Fibroblast of villous mesenchyme (primary cell): ENCODE measurements at places on chromosomes 2 and 18.

DNA sequence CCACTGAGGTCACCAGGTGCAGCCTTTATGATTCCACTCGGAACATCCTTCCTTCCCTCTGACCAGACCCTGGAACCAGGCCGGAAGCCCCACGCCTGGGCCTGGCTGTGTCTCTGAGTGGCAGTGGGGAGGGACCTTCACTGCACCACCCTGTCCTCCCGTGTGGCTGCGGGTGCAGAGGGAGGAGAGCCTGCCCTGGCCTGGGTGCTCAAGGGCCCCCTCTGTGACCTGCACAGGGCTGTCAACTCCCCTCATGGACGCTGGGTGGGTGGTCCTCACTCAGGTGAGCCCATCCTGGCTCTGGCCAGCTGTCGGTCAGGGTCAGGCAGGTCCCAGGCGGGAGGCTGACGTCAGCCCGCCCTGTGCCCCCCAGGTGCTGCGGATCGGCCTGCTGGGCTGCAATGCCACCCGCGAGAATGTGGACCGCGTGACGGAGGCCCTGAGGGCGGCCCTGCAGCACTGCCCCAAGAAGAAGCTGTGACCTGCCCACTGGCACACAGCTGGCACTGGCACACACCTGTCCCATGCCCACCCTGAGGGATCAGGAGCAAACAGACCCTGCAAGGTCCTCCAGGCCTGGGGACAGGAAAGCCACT lies 9.8 kb downstream of the AGXT start:
- no peak for DNase-seq

GRCh38 chr2:46552079-46552478 lies 72.7 kb downstream of the TMEM247 start:
- DNase-seq = no peak

GRCh38 chr18:13279181-13280069 lies 60.9 kb downstream of the LDLRAD4 start:
- DNase-seq = no peak

DNA sequence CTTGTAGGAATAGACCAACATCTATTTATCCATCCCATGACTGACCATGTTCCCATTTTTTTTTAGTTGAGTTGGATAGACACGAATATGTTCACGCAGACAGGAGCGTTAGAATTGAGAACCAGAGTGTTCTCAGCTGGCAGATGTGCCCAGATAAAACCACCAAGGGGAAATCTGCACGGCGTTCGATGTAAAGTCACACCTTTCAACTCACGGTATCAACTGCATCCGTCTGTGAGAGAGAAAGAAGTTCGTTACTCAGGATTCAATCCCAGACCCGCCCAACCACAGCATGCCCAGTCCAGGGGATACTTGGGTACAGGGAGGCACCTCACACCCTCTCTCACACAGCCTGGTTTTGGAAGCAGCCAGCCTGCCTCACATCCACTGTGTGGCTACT lies 26.1 kb downstream of the MAL start:
- DNase-seq = no peak

DNA sequence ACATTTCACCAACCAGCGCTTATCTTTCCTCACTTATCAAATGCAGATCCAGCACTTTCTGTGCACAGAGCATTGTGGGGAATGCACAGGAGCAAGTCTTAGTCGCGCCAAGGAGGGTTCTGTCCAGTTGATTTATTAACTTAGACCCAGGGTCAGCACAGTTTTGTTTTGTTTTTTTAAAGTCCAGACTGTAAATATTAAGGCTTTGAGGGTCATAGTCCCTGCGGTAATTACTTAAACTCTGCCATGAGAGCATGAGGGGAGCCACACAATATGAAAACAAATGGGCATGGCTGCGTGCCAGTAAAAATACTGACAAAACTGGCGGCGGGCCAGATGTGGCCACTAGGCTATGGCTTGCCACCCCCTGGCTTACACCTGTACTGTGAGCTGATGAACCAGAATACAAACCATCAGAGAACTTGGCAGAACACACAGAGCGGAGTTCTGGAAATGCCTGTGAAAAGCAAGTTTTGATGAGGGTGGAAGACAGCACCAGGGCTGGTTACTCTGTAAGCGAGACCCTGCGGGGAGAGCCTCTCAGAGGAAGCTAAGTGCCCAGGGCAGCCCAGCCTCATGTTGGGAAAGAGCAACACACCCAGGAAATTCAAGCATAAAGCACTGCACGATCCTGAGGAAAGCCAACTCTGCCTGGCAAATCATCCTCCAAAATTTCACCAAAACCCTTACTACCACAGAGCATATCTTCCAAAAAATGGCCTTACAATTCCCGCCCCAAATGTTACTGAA lies 43.6 kb downstream of the L3MBTL4 start:
- DNase-seq = no peak

DNA sequence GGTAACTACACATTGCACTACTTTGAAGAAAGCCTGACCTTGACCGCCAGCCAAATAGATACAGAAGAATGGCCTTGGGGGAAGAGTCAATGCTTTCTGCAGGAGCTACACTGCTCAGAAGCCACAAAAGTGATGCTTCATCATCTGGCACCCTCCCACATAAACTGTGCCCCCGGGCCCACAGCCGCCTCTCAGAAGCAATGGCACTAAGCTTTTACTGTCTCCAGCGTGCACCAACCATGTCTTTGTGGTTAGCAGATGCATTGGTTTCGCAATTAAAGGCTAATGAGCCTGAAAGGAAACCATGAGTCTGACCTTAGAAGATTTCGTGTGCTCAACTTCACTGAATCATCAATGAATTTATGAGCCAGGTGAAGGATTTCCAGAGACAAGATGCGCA lies 209.4 kb upstream of the TRIB2 start:
- peak; percentile 94 for DNase-seq

GRCh38 chr2:176088937-176089842 lies 3.3 kb upstream of the HOXD13 start:
- DNase-seq = no peak

DNA sequence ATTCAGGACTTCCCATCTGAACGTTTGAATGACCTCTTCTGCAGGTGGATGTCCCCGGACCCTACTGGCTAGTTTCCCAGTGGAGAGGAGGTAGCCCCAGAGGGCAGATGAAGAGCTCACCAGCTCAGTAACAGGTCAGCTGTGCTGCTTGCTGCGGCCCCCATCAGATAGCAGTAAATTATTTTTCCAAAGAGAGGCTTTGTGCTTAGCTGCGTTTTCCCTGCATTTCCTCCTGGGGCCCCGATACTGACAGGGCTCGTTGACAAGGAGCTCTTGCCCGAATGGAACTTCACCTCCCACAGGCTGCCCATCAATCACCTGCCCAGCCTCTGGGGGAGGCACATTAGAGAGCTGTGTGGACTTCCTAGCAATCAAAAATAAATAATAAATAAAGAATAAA lies 185.8 kb downstream of the DOK6 start:
- DNase-seq = no peak

DNA sequence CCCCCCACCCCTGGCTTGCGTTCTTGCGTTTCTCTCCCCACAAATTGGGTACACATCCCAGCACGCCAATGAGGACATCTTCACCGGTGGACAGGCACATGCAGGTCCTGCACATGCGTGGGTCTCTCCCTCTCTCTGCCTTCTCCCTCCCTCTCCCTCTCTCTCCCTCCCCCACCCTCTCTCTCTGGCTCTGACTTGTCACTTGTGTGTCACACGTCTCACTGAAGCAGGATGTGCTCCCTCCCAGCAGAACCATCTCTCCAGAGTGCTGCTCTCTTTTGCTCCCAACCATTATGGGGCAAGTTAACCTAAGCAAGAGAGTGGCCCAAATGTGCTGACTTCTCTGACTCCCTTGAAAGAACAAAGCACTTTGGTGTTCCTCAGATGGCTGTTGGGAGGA lies 120.8 kb upstream of the CAB39 start:
- DNase-seq = no peak

DNA sequence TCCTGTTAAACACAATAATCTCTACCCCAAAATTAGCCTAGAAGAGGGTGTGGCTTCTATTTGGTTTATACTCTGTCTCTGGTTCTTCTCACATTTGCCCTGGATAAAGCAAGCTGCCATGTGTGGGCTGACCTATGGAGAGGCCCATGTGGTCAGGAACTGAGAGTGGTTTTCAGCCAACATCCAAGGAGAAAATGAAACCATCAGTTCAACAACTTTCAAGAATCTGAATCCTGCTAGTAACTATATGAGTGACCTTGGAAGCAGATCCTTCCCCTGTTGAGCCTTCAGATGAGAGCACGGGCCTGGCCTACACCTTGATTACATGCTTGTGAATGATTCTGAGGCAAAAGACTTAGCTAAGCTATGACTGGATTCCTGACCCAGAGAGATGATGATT lies 11.5 kb upstream of the TRIB2 start:
- peak; percentile 58 for DNase-seq

GRCh38 chr18:13077473-13077872 lies 86.3 kb downstream of the CEP192 start:
- DNase-seq = no peak

DNA sequence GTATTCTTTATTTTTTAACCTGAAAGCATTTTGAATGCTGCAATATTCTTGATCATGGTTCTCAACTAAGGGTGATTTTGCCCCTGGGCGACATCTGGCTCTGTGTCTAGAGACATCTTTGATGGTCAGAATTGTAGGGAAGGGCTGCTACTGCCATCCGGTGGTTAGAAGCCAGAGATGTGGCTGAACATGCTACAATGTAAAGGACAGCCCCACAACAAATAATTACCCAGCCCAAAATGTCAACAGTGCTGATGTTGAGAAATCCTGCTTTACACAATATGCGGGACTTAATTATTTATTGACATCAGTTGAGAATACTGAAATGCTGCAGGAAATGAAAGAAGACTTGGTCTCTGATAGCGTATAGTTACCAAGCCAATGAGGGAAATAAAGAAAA lies 37.5 kb upstream of the SERPINB2 start:
- peak; percentile 63 for DNase-seq

DNA sequence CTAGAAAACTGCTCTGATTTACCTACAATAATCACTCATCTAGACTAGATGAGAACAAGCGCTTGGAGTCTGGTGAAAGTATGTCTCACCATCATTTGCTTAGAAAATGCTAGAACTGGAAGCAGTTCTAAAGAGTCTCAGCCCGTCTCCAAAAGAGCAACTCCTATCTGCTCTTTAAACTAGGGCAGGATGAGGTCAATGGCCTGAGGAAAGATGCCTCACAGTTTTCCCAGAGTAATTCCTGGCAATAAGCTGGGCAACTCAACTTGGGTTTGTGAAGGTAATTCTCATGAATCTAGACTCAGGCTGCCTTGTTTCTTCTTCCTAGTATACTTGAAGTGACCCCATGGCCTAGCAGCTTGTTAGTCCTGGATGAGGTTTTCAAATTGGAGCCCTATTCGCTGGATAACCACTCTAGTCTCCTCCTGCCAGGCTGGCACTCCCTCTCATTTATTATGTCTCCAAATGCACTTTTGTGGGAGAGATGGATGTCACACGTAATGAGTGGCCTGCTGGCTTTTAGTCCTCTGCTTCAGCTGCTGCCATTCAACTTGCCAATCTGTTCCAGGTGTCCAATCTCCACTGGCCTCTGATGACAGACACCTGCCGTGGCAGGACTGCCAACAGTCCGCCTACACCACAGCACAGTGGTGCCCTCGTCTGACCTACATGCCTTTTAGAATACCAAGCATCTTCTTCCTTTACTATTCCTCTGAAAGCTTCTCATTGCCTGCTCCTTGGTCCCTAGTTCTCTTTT lies 80.9 kb downstream of the CABYR start:
- DNase-seq = no peak

- no peak for DNase-seq
These were observed 21.0 kb upstream of the EDAR start for GRCh38 chr2:109009920-109010610.

- DNase-seq = peak; percentile 64
These were observed 173.0 kb upstream of the REV1 start for GRCh38 chr2:99662761-99663341.

- no peak for DNase-seq
These were observed 3.7 kb downstream of the ZNF142 start for GRCh38 chr2:218655751-218656150.

DNA sequence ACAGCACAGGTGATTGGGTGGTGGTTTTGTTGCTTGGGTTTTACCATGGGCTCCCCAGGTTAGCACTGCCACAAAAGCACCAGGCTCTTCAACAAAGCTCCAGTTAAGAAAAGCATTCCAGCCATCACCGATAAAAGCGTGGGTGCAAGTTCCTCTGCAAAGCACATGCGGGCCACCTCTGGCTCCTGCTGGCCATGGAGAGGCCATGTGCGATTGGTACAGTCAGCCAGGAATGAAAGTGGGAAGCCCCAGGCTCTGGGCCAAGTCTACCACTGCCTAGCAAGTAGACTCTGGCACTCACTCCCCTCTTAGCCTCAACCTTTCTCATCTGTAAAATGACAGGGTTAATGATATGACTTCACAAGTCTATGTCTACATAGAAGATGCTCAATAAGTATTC lies 36.0 kb downstream of the BCL11A start:
- no peak for DNase-seq
